Sciatic nerve (tissue), 2 donors: ENCODE measurements at places on chromosomes 2 and 18.

DNA sequence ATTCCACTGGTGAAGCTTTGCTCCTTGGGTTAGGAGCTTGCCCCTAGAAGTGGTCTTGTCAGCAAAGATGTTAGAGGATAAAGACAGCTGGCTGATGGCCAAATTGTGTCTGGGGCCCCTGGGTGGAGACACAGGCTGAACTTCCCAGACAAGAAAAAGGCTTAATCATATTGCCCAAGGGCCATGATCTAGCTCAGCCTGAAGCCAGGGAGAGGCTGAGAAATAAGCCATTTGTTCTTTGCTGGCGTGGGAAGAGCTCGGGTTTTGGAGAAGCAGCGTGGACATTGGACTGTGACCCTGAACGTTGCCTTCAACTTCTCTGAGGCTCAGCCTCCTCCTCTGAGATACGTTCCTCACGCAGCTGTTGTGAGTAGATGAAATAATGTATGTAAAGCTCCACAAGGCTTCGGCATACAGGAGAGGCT, 153.0 kb downstream of the ZFP36L2 start:
- DNase-seq: no peak

- no peak for DNase-seq
Measured at GRCh38 chr2:12320991-12321641, 395.6 kb upstream of the TRIB2 start.

DNA sequence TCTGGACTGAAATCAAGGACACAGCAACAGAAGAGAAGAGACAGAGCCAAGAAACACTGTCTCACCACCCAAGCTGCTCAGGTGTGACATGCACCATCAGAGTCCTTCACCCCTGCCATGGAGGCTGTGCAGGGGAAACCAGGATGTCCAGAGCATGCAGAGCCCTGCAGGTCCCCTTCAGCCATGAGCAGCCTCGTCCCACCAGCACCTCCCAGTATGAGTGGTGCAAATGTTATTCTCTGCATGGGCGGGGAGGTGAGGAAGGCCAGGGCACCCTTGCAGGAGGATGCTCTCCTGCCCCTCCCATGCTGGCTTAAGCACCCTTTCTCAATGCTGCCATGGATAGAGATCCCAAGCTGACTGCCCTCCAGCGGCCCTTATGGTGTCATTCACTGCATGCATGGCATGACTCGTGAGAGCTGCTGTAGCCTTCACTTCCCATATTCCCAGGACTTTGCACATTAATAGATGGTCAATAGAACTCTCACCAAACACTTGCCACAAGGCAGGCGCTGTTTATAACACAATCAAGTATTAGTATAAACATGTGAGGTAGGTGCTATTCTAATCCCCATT, 171.0 kb downstream of the ANAPC1 start:
- no peak for DNase-seq

- DNase-seq: no peak
Measured at GRCh38 chr2:58701688-58702301, 460.7 kb upstream of the FANCL start.

GRCh38 chr2:75466708-75467311, 93.9 kb downstream of the EVA1A start:
- DNase-seq: no peak

- no peak for DNase-seq
Measured at GRCh38 chr18:14577971-14578370, 34.6 kb upstream of the POTEC start.

GRCh38 chr18:58449464-58449863, 179.4 kb downstream of the ALPK2 start:
- no peak for DNase-seq

DNA sequence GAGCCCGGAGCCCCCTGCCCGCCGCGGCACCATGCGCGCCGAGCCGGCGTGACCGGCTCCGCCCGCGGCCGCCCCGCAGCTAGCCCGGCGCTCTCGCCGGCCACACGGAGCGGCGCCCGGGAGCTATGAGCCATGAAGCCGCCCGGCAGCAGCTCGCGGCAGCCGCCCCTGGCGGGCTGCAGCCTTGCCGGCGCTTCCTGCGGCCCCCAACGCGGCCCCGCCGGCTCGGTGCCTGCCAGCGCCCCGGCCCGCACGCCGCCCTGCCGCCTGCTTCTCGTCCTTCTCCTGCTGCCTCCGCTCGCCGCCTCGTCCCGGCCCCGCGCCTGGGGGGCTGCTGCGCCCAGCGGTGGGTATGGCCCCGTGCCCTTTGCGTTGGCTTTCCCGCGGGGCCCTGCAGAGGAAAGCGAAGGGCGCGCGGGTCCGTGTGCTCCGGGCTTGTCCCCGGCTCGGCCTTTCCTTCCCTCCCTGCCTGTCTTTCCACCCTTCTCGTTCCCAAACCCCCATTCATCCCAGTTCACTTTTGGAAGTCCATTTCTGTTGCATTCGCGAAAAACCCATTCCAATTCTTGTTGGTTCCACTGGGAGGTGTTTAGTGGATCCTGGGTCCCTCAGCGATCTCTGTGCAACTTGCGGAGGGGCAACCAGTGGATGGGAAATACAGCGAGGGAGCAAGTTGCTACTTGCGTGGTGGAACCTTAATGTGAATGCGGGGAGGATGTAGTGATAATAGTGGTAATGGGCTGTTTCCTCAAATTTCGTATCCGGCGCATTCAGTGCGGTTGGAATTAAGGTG, 599 bp downstream of the ADAM23 start:
- no peak for DNase-seq

- no peak for DNase-seq
Measured at GRCh38 chr2:69911985-69912563, 2.8 kb upstream of the MXD1 start.

DNA sequence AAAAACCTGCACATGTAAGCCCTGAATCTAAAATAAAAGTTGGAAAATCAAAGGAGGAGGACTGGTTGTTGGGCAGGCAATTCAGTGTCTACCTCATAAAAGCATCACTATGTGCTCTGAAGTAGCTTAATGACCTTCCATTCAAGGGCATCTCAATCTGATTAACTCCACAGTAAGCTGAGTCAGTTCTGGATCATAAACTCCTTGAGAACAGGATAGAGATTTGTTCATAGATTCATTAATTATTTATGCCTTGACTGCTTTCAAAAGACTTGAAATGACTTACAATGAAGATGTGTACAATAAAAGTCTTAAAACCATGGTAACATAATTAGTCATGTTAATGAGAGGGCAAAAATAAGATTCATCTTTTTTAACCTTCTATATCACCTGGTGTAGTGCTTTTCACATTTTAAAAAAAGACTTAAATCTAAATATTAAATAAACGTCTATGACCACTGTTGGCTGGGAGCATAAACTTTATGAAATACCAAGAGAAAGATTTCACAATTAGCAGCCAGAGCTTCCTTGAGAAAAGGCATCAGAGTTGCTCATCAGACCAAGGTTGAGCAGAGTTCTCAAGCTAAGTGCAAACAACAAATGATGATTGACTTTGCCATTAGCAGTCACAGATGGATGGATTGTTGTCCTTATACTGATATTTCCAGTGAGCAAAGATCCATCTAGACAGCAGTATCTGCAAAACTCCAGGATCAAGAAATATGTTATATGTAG, 237.3 kb upstream of the THUMPD2 start:
- no peak for DNase-seq

DNA sequence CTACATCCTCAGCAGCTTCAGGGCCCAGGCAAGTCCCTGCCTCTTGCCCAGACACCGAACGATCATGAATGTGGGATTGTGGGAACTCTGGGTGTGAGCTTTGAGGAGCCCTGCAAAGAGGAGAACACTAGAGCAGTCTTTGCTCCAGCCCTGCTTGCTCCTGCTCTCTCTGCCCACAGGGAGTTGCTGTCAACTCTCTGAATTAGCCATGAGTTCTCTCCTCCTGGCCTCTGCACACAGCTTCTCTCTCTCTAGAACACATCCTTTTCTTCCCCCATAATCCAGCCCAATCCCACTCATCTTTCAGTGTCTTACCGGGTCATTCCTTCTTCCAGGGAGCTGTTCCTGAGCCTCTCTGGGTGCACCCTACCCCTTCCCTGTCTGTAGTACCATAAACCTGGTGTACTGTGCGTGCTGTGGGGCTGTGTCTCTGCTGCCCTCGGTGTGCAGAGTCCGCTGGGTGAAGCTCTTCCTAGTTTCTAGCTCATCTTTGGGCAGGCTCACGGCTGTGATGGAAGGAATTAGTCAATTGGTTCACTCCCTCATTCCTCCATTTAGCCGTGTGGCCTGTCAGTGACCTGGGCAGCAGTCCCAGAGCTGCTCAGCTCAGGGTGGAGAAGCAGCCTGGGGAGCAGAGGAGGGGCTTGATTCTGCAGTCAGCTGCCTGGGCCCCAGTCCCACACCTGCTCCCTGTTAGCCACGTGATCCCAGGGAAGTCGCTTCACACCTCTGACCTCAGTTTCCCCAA, 132.9 kb upstream of the HDAC4 start:
- DNase-seq: peak; percentile 84

- no peak for DNase-seq
Measured at GRCh38 chr2:65819963-65820362, 387.6 kb upstream of the SPRED2 start.

DNA sequence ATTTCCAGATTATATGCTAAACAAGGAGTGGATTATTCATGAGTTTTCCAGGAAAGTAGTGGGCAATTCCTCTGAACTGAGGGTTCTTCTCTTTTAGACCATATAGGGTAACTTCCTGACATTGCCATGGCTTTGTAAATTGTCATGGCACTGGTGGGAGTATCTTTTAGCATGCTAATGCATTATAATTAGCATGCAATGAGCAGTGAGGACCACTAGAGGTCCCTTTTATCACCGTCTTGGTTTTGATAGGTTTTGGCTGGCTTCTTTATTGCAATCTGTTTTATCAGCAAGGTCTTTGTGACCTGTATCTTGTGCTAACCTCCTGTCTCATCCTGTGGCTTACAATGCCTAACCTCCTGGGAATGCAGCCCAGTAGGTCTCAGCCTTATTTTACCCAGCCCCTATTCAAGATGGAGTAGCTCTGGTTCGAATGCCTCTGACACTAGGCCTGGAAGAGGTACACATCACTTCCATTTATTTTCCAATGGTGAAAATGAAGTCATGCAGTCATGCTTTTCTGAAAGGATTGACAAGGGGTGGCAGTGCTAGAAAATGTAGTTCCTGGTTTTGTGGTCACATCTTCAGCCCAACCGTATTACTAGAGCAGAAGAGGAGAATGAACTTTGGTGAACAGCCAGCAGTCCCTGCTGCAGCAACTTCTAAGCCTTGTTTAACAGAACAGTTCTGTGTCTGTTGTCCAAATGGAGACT, 26.6 kb upstream of the ITGA4 start:
- no peak for DNase-seq

GRCh38 chr18:79904357-79905147, 46.9 kb downstream of the SLC66A2 start:
- DNase-seq: peak; percentile 55

GRCh38 chr2:8454797-8455196, 227.1 kb upstream of the ID2 start:
- no peak for DNase-seq

DNA sequence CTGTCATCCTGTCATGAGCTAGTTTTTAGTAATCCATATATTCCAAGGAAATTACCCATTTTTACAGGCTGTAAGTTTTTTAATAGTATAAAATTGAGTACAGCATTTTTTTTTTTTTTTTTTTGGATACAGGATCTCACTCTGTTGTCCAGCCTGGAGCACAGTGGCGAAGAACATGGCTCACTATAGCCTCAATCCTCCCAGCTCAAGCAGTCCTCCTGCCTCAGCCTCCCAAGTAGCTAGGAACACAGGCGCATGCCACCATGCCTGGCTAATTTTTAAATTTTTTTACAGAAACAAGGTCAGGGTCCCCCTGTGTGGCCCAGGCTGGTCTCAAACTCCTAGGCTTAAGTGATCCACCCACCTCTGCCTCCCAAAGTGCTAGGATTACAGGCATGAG, 56.5 kb downstream of the ANKRD12 start:
- no peak for DNase-seq

GRCh38 chr2:207046724-207047123, 107.4 kb downstream of the CPO start:
- no peak for DNase-seq

DNA sequence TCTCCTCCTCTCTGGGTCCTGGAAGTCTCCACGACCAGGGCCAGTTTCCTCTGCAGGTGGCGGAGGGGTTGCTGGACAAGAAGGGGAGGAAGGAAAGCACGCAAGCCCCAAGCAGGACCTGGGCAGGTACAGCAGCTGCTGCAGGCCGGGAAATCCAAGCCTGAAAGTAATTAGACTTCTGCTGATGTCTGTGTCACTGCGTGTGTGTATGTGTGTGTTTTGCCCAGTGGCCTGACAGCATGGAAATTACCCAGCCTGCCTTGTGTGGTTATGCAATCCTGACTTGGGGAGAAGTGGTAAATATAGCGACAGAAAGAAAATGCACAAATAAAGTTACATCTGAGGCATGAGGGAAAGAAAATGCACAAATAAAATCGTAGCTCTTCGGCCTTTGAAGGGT, 121.8 kb upstream of the ZBTB14 start:
- DNase-seq: peak; percentile 62

GRCh38 chr2:6956566-6956965, 39.4 kb downstream of the RNF144A start:
- DNase-seq: no peak

DNA sequence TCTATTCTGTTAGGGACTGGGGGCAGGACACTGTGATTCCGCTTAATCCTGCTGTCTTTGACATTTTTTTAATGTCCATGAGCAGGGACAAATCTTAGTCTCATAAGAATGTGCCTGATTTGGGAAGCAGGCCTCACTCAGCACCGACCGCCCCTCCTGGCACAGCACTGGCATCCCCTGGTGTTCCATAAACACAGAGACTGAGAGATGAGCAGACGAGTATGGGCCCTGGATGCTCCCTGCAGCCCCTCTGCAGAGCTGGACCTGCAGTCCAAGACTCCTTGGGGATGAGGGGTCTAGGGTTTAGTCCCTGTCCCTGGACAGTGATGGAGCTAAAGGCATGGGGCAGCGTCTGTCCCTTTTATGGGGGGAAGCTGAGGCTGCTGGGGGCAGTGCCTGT, 81.6 kb downstream of the NDUFA10 start:
- DNase-seq: peak; percentile 27

GRCh38 chr2:197241596-197241995, 69.0 kb downstream of the ANKRD44 start:
- DNase-seq: no peak

GRCh38 chr18:79367480-79367879, 28.2 kb upstream of the NFATC1 start:
- no peak for DNase-seq

DNA sequence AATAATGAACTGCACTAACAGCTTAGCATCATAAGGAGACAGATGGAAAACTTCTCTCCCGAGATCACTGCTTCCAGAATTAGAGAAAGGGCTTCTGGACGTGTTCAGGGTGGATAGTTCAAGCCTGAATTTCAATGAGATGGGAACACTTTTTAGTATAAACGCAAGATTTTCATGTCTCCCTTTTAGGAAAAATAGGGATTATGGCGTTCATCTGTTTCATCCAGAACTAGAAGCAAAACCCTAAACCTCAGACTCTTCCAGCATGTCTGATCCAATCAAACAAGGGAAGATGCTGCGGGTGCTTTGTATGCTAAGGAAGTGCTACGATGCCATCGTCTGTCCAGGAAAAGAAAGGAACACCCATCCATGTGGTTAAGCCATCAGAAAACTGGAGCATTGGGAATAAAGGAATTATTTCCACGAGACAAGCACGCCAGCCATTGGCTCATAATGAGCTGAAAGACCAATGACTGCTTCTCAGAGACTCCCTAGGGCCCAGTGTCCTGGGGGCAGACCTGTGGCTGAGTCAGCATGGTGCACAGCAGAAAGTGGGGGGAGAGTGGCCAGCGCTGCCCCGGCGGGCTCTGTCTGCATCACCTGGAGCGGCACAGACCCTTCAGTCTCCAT, 65.9 kb upstream of the AFF3 start:
- DNase-seq: no peak
